ENCODE measurements at places on chromosomes 5 and 9.

DNA sequence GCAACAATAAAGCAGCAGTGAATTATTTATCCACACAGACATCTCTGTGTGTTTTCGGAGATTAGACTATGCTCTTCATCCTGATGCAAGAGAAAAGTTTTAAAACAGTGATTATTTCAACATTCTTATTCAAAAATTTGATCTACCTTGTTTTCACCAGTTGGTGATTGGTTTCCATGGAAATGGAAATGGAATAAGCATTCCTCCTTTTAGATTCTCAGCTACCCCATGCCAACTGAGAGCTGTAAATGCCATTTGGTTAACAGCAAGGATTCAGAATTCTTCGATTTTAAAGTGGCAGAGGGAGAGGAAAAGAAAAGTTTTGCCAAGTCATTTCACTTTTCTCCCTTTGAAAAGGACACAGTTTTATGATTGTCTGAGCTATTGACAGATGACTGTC is 154.7 kb downstream of the PCSK5 start:
- H3K36me3 ChIP-seq, result no peaks in the 10 kb centered on the region
- no peak overlapping the region for H3K27ac ChIP-seq
- H3K27me3 ChIP-seq, result no peaks in the 10 kb centered on the region
- DNase-seq, result no peak
- H3K4me3 ChIP-seq, result no peak overlapping the region

DNA sequence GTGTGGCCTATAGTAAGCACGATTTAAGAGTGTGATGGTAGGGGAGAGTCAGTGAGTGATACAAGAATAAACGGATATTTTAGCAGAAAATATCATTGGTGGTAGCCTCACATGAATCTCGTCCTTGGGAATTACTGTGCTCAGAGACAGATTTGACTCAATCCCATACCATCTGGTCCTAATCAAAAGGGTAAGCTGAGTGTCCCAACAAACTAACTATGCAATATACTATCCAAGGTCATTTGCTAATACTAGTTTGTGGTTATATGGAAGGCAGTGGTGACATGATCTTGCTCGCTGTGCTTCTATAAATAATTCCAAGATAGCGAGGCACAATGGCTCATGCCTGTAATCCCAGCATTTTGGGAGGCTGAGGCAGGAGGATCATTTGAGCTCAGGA is 103.2 kb downstream of the TRPM6 start:
- no peaks in the 10 kb centered on the region for H3K36me3 ChIP-seq
- peaks cover 8% of the 10 kb centered on the region for H3K27me3 ChIP-seq
- H3K27ac ChIP-seq, result no peak overlapping the region
- DNase-seq, result no peak

DNA sequence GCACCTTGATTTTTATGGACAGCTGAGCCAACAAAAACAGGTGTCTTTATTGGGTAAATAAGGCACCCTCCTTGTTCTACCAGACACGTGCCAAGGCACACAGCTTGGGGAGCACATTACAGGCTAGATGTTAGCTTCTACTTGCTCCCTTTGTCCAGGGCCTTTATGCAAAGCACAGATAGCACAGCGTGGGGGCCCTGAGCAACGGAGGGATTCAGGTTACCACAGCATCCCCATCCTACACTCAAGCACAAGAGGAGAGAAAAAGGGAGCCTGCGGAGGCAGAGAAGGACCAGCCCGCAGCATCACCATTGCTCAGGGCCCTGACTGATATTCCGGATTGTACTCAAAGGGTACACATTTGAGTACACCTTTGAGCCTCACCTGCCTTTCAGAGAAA is 181.7 kb upstream of the KIF2A start:
- no peaks in the 10 kb centered on the region for H3K27me3 ChIP-seq
- H3K4me3 ChIP-seq, result no peak overlapping the region
- no peaks in the 10 kb centered on the region for H3K36me3 ChIP-seq
- no peak overlapping the region for H3K27ac ChIP-seq
- no peaks in the 10 kb centered on the region for H3K4me1 ChIP-seq

DNA sequence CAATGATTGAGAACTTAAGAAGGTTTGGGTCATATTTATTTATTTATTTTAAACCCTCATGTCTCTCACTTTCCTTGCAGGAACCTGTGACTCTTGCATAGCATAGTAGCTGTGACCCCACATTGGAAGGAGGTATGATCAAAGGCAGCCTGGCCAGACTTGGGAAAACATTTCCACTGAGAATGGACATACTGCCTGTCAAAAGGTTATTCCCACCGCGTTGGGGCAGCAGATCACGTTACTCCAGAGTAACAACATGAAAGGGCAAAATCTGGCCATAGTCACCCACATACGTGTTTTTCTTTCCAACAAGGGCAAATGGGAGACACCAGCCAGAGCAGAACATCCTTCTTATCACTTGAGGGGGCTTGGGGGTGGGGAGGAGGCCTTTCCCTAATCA is 95.7 kb downstream of the ARL15 start:
- no peaks in the 10 kb centered on the region for H3K36me3 ChIP-seq
- no peak for DNase-seq
- H3K4me1 ChIP-seq, result no peaks in the 10 kb centered on the region
- no peak overlapping the region for H3K27ac ChIP-seq
- no peaks in the 10 kb centered on the region for H3K27me3 ChIP-seq

GRCh38 chr9:33905137-33905536 is 88.2 kb downstream of the UBE2R2 start:
- no peak for DNase-seq
- no peak overlapping the region for H3K4me3 ChIP-seq
- no peak overlapping the region for H3K27ac ChIP-seq

DNA sequence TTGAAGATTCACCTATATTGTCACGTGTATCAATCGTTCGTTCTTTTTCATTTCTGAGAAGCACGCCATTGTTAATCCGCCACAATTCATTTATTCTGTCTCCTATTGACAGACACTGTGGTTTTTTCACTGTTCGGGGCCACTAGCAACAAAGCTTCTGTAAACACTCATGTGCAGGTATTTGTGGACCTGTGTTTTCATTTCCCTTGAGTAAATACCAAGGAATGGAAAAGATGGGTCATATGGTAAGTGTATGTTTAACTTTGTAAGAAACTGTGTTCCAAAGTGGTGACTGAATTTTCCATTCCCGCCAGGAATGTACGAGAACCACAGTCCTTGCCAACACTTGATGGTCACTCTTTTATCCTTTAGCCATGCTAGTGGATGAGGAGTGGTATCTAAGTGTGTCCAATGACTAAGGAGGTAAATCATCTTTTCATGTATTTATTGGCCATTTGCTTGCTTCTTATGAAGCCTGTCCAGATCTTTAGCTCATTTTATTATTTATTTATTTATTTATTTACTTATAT is 10.7 kb downstream of the ABO start:
- H3K27ac ChIP-seq, result no peak overlapping the region
- DNase-seq, result no peak
